ENCODE measurements at places on chromosomes 5 and 9. TPM values are rescaled to one million over a fixed set of nuclear protein-coding genes. Genes with fewer than 3 reads are reported as not detected.

Gene C5orf58
- not detected for total RNA-seq

Gene CORO2A
- total RNA-seq, result 4.9 TPM

Gene ZNF462
- total RNA-seq, result 3.2 TPM

Gene PCDHB9
- 0.18 TPM for total RNA-seq

Gene SLC46A2
- total RNA-seq, result not detected

Gene GMCL2
- not detected for total RNA-seq

- DNase-seq, result no peak
Observed at GRCh38 chr5:86970361-86970760, 297.3 kb upstream of the RASA1 start.

- peak; percentile 73 for DNase-seq
Observed at GRCh38 chr5:159427180-159428012, 97.1 kb upstream of the IL12B start.

GRCh38 chr5:35096216-35096615 is 48.5 kb upstream of the AGXT2 start:
- no peak for DNase-seq

- no peak for DNase-seq
Observed at GRCh38 chr5:132773114-132773513, 3.9 kb downstream of the SEPTIN8 start.

DNA sequence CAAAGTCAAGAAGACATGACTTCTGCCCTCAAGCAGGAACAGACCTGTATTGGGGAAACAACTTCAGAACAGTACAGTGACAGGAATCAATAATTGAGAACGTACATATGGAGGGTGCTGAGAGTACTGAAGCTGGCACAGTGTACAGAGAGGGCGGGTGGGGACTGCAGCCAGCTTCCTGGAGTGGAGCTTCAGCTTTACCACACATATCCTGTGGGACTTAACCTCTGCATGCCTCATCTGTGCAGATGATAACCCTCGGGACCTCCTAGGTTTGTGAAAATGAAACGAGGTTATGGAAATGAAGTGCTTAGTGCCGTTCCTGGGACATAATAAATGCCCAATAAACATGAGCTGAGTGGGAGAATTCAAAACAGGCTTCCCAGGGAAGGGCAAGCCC is 22.1 kb upstream of the RARS1 start:
- DNase-seq, result no peak

- DNase-seq, result no peak
Observed at GRCh38 chr9:87178302-87178701, 231.0 kb upstream of the GAS1 start.

- DNase-seq, result no peak
Observed at GRCh38 chr9:88007291-88007650, 32.9 kb upstream of the CDK20 start.

GRCh38 chr9:1748407-1748806 is 266.7 kb upstream of the SMARCA2 start:
- no peak for DNase-seq

DNA sequence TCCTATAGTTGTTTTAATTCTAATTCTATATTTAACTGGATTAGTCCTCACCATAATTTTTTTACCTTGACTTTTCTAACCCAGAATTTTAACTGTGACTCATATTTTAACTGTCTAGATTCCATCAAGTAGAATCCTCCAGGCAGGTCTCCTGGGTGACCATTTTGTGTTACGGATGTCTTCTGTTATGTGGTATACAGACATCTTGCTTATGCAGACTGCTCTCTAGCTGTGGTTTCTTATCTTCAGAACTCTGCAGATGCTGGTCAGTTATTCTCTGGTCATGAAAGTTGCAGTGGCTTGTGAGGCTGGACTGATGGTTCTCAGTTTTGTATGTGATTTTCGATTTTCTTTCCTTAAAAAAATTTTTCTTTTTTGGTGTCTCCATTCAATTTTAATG is 139.4 kb downstream of the ATG10 start:
- DNase-seq, result no peak

DNA sequence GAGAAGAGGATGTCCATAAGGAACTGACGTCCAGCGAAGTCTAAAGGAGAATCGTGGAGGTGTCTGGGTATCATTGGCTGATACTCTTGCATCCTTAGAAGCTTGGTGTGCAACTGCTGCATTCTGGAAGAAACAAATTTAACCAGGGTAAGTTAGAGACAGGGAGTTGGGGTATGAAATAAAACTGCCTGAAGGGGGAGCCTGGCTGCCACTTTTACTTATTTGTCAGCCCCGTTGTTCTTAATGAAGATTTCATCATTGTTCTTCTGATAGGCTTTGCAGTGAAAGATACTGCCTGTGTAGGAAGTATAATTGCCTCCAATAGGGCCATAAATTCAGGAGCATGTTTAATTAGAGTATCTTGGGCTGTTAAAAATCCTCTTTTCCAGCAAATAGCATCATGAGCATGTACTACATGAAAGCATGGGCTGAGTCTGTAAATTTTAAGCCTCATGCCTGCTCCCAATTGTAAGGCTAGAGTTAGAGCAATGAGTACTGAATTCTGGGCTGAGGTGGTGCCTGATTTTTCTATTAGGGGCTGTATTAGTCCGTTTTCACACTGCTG is 1264.5 kb upstream of the ACO1 start:
- DNase-seq, result no peak

DNA sequence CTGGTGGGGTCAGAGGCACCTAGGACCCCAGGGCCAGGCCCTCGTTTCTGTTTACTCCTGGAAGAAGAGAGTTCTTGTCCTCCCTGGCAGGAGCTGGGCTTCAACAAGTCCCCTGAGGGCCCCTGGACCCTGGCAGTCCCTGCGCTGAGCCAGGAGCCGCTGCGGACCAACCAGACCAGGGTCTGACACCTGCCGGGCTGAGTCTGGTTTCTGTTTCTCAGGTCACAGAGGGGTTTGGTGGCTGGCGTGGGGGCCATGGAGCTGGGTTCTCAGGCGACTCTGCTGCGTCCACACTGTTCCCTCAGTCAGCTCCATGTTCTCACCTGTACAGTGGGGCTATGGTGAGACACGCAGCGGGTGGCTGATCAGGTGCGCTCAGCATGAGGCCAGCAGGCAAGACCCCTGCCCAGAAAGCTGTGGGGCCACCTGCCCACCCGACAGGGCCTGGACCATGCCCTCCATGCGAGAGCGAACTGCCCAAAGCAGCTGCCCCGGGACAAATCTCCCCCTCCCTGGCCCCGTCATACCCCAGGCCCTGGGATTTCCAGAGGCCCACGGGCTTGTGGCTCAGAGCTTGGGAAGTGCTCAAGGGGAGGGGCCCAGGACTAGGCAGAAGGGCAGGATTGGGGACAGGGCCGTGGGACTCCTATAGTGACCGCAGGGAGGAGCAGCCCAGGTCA is 17.9 kb upstream of the NOTCH1 start:
- DNase-seq, result no peak

- DNase-seq, result no peak
Observed at GRCh38 chr9:137492464-137493363, 33.6 kb upstream of the NSMF start.
